Esophagus muscularis mucosa (tissue), 4 donors: ENCODE measurements at places on chromosomes 5 and 9. TPM values are rescaled to one million over a fixed set of nuclear protein-coding genes. Genes with fewer than 3 reads are reported as not detected.

GRCh38 chr5:181127907-181128626, 2.9 kb downstream of the OR2V1 start:
- no peak for DNase-seq

- no peak for DNase-seq
Observed at GRCh38 chr9:89448381-89448780, 49.5 kb downstream of the SEMA4D start.

GRCh38 chr9:93902780-93903655, 52.1 kb downstream of the BARX1 start:
- no peak for DNase-seq

DNA sequence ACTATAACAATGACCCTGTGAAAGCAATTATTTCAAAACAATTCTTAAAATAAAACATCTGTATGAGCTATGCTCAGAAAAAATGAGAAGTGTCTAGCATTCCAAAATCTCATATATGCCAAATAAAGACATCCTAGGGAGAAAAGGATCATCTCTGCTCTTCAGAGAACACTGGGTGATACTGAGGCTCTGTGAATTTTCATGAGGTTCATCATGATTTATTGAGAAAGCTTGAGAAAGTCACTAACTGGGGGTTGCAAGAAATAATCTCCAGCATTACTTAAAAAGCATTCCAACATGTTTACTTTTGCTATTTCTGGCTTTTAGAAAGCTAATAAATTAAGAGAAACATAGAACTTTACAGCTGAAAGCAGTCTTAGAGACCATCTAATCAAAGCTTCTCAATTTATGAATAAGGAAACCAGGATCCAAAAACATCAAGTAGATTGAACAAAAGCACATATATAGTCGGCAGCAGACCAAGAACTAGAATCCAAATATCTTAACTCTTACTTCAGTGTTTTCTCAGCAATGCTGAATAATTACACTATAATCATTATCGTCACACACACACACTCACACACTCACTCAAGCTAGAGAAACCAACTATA, 372.8 kb downstream of the NR2F1-AS1 start:
- DNase-seq = no peak

- no peak for DNase-seq
Observed at GRCh38 chr9:89366711-89367110, 48.4 kb downstream of the SECISBP2 start.

- DNase-seq = no peak
Observed at GRCh38 chr9:8684978-8685708, 885.6 kb upstream of the DMAC1 start.

The FBP1 gene
- total RNA-seq = 2.5 TPM

GRCh38 chr9:121463026-121463807, 36.4 kb downstream of the GGTA1 start:
- DNase-seq = no peak

The CKMT2 gene
- total RNA-seq = 14.2 TPM

- DNase-seq = no peak
Observed at GRCh38 chr5:14452685-14453454, 128.7 kb upstream of the OTULINL start.

DNA sequence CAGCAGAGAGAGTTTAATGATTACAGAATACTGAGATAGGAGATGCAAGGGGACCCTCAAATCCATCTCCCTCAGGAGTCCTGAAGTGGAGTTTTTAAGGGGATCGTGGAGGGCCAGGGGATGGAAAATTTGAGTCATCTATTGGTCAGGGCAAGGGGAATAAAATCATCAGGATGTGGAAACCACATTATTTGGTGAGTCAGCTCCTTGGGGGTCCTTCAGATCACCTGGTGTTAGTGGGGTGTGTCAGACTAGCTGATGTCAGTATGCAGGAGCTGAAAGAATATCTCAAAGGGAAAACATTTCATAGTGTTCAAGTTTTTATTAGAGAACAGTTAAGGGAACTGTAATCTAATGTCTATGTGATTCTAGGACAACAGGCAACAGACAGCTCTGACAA, 183.0 kb upstream of the FTMT start:
- no peak for DNase-seq

The PHF2 gene
- total RNA-seq = 35.7 TPM

The GABRA6 gene
- total RNA-seq = not detected

GRCh38 chr5:33037076-33037475, 326.0 kb downstream of the NPR3 start:
- DNase-seq = no peak

GRCh38 chr5:15791859-15792258, 291.9 kb downstream of the FBXL7 start:
- DNase-seq = no peak
